ENCODE measurements at places on chromosomes 6 and 20.
A peak's percentile ranks its signal among the peaks of the same experiment; 100 is the strongest.

DNA sequence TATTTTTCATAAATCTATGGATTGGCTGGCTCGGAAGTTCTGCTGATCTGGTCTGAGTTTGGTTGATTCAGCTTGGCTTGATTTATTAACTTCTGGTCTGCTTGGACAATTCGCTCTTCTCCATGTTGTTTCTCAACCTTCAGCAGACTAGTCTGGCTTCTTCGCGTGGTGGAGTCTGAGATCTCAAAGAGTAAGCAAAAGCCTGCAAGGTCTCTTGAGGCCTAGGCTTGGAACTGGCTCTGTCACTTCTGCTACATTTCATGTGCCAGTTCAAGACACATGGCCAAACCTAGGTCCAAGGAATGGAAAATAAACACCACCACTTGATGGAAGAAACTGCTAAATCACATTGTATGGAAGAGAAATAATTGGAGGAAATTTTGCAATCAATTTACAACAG, 115.1 kb upstream of the JAG1 start:
- no peak for DNase-seq

DNA sequence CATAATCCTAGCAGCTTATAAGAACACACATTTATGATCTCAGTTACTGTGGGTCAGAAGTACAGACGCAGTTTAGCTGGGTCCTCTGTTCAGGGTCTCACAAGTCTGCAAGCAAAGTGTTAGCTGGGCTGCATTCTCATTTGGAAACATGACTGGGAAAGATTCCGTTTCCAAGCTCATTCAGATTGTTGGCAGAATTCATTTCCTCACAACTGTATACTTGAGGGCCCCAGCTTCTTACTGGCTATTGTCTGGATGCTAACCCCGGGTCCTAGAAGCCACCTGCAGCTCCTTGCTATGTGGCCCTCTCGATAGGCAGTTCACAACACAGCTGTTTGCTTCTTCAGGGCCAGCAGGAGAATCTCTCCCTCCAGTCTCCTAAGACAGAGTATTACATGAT, 13.1 kb downstream of the TCP11 start:
- no peak for DNase-seq

DNA sequence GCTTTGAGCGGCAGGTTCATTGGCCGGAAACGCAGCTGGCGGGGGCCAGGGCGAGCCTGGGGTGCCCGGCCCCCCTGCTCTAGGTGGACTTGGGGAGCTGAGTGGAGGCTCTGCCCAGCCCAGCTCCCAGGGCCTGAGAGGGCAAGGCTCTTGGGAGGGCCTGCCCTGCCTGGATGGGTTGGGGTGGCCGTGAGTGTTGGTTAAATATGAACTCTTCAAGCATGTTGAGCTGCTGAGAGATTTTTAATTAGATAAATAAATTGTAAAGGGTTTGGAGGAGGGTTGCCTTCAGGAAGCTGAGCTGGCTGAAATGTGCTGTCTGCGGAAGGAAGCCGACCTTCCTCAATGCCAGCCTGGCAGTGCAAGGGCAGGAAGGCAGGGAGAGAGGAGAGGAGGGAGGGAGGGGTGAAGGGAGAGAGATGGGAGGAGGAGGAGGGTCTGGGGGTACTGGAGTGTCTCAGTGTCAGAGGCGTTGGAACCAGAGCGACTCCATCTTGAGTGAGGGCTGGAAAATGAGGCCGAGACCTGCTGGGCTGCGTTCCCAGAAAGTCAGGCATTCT, 39.4 kb upstream of the PMEPA1 start:
- DNase-seq: no peak

DNA sequence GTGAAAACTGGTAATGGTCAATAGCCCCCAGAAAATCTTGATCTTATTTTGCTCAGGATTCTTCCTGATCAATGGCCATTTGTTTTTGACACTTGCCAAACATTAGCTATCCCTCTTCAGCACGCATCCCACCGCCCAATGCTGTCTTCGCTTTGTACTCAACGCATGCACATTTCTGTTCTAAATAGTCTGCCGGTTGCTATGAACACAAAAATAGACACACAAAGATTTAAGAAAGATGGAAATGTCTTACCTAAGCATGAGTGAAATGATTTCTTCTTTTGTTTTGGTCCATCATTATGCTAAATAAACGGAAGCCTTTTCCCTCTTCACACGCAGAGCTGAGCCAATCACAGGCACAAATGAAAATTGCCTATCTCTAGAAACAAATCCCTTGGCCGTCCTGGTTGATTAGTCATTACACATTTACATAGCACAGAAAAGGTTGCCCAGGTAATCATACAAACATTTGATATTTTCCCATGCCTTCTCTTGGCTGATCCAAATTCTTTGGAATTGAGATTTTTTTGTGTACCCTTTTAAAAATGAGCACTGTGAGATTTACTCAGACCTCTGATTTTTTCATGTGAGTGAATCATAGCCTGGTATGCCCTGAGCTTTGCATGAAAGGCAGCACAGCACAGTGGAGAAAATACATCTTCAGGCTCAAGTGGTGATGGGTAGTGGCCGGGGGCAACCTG, 70.5 kb upstream of the FAM184A start:
- no peak for DNase-seq

- DNase-seq: no peak
Observed at GRCh38 chr6:41720262-41720620, 15.2 kb downstream of the TFEB start.

GRCh38 chr20:49838546-49838945, 25.9 kb downstream of the SLC9A8 start:
- no peak for DNase-seq

DNA sequence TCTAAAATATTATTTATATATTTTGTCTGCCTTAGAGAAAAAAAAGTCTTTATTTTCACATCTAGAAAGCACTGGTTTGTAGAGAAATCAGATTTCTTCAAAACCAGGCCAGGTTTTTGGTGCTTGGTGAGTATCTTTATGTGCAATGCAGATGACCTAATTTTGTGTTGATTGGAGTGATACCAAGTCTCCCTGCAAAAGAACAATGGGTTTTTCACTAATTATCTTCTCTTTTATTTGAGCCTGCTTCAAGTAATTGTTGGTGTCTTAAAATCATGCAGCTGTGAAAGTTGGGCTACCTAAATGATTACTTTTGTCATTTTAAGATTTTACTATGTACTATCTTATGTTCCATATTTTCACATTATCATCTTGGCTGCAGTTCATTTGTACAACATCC, 874.7 kb downstream of the TFAP2A start:
- DNase-seq: no peak

- peak; percentile 77 for DNase-seq
Observed at GRCh38 chr6:36839749-36840431, 646 bp upstream of the CPNE5 start.
